IPS-NIHi11 (cell line): ENCODE measurements at places on chromosomes 2 and 18.
A peak's percentile ranks its signal among the peaks of the same experiment; 100 is the strongest.

DNA sequence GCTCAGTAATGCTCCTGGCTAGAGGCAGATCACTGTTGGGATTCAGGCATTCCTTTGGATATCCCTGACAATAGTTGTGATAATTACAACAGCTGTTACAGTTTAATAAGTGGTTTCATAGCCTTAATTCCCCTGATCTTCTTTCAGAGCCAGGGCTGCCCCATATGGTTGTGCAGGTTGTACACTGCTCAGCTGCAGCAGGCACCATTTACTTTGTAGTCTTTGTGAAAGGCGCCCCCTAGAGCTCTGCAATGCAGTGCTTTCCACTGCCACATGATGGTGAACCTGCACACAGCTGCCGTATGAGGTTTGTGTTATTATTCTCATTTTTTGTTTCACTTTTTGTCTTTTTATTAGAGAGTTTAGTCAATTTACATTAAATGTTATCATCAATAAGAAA is 239.1 kb downstream of the KCNS3 start:
- peak; percentile 50 for DNase-seq

- DNase-seq: no peak
Measured at GRCh38 chr2:191894681-191895147, 47.8 kb upstream of the CAVIN2 start.

GRCh38 chr2:213545481-213545880 is 261.2 kb downstream of the SPAG16 start:
- no peak for DNase-seq

DNA sequence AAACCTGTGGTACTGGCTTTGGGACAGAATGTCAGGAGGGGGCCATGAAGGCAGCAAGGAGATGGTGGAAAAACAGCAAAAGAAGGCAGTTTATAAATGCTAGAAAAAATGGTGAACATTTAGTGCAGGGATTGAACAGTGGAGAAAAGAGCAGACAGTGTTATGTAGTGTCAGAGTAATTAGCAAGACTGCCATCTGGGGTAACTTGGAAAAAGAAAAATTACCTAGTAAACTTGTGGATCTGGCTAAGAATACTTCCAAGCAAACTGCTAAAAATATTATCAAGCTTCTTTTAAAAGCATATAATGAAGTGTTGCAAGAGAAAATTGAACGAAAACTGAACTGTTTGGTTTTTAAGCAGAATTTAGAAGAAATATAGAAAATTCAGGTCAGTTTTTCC is 267.8 kb downstream of the INSIG2 start:
- no peak for DNase-seq

DNA sequence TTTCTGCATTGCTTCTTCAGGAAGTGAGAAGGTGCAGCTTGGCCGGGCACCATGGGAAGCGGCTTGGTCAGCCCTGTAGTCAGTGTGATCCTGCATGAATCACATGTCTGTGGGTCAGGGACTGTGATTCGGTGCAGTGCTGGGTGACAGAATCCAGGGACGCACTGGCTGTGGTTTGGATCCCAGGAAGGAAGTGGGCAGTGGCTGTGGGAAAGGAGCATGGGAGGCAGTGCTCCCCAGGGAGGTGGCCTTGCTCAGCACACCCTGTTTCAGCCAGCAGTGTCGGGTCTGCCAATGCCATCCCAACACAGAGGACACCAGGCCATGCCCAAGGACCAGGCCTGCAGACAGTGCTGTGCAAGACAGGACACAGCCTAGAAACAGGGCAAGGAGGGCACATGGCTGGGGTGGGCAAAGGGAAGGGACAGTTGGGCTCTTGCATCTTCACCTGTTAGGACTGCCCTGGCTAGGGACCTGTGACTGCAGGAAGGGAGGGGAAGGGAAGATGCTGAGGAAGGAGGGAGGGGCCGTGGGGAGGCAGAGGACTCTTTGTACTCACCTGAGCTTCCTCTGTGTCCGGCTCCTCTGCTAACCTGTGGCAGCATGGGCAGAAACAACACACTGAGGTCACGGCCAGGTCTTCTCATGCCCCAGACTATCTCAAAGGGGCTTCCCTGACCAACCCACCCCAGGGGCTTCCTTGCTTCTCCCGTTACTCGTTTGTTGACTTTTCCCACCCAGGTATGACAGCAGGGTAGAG is 37.2 kb upstream of the DNMT3A start:
- DNase-seq: no peak

GRCh38 chr18:8107426-8107825 is 501.8 kb upstream of the RAB12 start:
- no peak for DNase-seq

DNA sequence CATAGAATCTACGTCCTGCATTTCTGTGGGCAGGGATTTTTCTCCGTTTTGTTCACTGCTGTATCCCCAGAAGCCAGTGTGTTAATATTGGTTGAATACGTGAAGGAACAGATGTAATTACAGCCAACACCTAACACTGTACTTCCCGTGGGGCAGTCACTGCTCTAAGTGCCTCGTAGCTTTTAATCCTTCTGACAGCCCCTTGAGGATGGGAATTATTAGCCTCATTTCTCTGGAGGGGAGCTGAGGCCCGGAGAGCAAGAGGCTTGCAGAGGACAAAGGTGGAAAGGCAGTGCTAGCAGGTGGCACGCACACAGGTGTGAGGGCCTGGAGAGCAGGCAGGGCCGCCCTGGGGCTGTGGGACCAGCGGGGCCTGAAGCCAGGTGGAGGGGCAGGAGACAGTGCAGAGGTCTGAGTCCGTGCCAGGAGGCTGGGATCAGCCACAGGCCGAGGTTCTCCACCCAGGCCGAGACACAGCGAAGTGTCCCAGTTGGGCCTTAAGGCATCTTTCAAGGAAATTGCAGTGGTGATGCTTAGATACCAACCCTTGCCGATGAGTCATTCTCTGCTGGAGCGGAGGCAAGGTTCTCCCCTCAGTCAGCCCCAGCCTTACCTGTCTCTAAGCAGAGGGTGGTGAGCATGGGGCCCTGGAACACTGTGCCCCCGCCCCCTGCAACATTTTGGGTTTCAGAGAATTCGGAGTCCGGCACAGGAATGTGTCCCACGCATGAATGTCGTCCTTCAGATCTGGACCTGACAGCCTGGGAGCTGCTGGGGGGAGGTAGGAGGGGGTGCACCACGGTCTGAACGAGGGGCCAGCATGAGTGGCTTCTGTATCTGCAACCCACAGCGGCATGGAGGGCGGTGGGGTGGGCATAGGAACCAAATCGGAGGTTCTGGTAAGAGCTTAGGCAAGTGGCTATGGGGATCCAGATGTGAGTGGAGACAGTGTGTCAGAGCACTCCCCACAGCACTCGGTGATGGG is 122.6 kb downstream of the GBX2 start:
- no peak for DNase-seq

DNA sequence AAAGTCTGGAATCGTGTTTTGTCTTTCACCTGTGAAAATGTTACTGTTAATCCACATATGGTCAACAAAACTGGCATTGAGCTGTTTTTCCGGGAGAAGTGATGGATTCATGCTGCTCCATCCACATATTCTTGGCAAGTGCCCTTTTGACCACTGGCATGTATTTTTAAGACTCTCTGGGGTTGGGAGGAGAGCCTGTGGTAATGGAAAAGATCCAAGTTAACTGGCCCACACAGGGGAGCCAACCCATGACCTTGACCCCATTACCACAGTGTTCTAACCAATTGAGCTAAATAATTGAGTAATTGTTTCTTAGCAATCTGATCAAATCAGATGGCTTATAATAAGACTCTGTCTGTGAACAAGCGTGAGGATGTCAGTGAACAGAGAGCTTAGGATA is 296.2 kb upstream of the NRP2 start:
- no peak for DNase-seq

DNA sequence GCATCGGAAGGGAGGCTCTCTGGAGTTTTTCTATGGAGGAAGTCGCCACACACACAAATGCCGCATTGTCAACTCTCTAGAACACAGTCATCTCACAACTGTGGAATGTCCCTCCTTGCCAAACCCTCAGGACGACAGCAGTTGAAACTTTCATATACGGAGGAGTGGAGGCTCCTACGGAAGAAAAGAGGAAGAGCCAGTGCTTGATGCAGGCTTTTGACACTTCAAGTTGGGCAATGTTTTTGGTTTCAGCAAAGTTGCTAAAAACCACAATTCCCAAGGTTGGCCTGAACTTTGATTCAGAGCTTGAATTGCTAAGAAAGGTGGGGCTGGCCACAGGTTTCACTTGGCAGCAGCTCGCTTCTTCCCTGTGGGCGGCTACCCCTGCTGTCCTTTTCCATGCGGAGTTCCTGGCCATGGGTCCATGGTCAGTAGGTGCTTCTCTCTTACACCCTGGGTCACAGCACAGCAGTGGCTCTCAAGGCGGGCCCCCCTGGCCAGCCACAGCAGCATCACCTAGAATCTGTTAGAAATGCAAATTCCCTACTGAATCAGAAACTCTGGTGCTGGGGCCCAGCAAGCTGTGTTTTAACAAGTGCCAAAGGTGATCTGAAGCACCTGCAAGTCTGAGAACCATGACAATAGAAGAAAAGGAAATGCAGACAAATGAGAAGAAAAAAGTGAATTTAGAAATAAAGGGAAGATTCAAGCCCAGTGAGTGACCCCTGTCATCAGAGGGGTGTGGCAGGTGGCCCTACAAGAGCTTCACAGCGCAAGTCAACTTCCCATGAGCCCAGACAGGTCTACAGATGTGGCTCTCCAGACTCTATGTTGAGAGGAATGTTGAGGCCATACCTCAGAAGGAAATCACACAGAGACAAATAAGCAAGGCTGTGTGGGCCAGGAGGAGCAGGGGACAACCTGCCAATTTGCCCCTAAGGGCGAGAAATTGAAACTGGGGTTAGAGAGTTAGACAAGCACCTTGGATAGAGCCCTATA is 856.4 kb downstream of the RNF144A start:
- DNase-seq: no peak

DNA sequence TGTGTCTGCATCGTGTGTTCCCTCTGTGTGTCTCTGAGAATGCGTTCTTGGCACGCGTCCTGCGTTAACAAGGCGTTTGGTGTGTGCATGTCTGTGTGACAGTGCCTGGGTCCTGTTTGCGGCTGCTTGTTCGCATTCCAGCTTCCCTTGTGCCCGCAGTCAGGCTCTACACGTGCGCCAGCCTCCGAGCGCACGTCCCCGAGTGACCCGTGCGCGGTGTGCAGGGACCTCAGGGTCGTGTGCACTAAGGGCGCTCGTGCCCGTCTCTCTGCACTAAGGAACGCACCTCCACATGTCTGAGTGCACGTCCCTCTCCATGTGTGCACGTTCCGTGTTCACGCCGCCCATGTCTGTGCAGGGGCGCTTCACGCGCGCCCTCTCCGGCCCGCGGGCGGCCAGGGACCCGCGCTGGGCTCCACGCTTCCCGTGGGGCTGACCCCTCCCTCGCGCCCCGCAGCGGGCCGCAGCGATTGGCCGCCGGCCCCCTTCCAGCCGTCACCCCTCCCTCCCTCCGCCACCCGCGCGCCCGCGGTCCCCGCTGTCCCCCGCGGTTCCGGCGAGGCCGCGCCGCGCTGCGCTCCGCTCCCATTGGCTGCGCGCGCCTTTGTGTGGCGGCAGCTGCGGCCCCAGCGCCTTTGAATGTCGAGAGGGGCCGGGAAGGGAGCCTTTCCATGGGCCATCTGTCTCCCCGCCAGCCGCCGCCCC is 229.4 kb downstream of the HAUS1 start:
- peak; percentile 85 for DNase-seq

GRCh38 chr2:151905963-151906632 is 77.9 kb upstream of the ARL5A start:
- no peak for DNase-seq

GRCh38 chr2:207341112-207341750 is 175.5 kb upstream of the KLF7 start:
- peak; percentile 35 for DNase-seq

DNA sequence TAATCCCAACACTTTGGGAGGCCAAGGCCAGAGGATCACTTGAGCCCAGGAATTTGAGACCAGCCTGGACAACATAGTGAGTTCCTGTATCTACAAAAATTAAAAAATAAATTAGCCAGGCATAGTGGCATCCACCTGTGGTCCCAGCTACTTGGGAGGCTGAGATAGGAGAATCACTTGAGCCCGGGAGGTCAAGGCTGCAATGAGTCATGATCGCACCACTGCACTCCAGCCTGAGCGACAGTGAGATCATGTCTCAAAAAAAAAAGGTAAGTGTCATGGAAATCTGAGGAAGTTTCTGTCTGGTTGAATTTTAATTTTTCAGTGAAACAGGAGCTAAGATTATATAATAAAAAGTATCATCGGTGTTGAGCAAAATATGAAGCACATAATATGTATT is 2.5 kb upstream of the C2orf15 start:
- no peak for DNase-seq

GRCh38 chr2:207748993-207749392 is 20.7 kb downstream of the FZD5 start:
- no peak for DNase-seq
